ENCODE measurements at places on chromosomes 7 and 10.
A peak's percentile ranks its signal among the peaks of the same experiment; 100 is the strongest.

DNA sequence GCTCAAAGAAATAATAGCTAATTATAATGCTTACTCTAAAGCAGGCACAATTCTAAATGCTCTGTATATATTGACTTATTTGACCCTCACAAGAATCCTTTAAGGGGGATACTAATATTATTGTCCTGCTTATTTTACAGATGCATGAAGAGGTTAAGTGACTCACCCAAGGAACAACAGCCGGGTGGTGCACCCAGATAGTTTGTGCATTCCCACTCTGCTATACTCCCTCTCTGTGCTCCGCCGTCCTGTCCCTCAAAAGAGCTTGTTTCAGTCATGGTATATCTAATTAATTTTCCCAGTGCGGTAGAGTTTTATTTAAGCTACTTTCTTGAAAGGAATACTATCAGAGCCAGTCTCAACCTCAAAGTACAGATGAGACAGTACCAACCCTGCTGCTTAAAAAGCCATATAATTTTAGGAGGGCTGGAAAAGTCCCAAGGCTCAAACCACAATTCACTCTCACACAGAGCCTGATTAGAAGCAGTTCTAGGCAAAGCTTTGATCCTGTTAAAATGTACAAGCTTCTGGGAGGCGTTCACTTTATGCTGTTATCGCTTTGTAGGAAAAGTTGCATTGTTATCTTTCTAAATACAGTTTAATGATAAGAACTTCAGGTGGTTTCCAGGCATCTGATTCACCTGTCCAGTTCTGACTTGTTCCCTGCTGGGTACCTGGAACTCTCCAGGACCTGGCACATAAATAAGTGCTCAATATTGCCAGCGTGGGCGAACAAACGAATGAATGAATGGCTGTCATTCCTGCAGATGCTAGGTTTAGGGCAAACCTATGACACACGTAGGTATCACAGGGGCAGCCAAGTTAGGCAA lies 261.5 kb upstream of the KLF14 start:
- no peak for DNase-seq

DNA sequence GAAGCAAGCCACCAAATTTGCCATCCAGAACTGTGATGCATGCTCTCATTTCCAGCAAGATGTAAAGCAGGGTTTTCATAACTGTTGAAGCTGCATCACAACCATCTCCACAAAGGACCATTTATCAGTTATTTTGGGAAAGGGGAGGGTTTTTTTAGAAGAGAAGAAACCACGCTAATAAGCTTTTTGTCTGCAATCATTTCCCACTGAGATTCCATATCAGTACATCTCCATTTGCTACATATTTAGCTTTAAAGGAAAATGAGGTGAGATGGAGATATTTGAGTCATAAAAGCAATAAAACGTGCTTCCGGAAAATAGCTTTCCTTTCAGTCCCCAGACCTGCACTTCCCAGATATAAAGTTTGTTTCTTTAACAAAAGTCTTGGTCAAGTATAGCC lies 258.2 kb downstream of the FRMD4A start:
- peak; percentile 53 for DNase-seq

DNA sequence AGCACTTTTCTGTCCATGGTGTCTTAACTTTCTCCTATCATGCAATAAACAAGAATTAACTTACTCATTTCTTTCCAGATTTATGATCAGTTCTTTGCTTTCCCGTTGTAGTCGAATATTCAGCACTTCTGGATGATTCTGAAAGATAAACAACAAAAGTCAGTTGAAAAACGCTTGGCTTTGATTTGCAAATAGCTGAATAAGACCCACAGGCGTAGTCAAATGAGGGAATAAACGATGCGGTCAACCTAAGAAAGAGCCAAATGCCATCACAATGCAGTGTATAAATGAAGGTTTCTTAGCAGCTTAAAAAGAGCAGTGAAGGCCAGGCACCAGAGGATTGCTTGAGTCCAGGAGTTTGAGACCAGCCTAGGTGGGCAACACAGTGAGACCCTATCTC lies 109.4 kb downstream of the ADAM12 start:
- no peak for DNase-seq

- no peak for DNase-seq
Measured at GRCh38 chr10:120609006-120609405, 152.0 kb downstream of the PLPP4 start.

DNA sequence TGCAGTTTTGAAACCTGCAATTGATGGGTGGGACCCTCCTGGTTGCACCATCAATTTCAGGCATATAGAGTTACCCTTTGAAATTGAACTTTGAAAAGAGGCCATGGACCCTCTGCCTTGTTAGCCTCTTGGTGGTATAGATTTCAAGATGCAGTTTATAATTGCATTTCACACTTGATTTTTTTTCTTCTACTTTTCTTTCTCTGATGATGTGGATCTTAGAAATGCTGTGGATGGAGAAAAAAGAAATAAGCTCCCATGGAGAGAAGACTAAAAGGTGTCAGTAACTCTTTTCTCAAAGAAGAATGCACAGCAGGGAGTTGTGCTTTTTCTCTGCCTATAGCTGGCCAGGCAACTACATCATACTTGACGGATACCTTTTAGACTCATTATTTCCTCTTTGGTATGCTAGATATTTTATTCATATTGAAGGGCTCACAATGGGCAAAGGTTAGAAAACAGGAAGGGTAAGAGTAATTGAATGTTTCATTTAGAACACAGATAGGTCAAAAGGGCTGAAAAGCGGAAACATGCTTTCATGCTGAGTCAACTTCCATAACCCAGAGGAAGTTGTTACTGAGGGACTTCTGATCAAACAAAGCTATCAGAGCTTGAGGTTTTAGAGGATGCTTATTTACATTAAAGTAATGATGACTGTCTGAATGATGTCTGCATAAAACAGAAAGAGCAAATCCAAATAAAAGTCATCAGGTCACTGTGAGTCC lies 773.2 kb upstream of the LRRN3 start:
- DNase-seq = peak; percentile 9

DNA sequence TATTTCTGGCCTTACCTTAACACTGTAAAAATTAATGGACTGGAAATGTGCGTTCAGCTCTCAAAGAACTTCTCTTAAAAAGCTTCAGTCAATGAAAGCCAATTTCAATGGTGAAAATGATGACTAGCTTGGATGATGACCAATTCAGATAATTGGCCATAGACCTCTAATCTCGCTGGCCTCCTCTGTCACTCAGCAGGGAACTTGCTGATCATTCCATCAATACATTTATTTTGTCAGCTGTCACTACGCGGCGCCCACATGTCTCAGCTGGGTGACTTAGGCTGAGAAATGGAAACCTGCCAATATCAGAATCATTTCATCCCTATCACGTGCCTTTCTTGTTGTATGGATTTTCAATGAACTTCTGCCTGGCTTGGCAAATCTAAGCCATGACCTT lies 673.0 kb upstream of the AUTS2 start:
- peak; percentile 37 for DNase-seq

DNA sequence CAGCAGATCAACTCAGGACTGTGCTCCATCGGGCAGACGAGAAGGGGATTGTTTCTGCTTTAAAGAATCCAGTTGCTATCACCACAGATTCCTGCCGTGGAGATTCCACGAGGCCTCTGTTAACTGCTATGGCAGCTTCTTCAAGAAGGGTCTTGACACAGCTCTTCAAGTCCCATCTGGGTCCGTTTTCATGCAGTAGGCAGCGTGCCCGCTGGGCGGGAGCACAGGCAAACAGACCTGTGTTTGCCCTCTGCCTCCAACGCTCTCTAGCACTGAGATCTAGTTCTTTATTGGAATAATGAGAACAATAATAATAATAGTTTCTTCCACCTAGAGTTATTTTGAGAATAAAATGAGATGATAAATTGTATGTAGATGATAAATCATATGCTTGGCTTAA lies 127.2 kb upstream of the SP8 start:
- DNase-seq = no peak

- peak; percentile 91 for DNase-seq
Measured at GRCh38 chr7:2876031-2876731, 32.1 kb upstream of the GNA12 start.

DNA sequence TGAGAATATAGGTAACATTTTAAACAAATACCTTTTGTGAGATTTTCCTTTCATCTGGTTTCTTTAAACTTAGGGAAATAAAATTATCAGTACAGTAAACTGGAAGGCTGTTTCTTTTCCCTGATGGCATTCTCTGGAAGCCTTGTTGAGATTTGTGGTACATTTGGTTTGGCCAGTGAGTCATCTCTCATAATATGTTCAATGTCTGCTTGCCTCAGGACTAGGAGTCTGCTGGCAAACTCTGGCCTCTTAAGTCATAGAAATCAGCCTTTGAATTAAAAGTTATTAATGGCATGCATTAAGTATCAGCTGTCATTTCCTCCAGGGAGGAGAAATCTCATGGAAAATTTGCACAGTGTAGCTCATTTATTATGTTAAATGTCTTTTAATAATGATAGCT lies 316.6 kb upstream of the KIAA1217 start:
- peak; percentile 33 for DNase-seq

DNA sequence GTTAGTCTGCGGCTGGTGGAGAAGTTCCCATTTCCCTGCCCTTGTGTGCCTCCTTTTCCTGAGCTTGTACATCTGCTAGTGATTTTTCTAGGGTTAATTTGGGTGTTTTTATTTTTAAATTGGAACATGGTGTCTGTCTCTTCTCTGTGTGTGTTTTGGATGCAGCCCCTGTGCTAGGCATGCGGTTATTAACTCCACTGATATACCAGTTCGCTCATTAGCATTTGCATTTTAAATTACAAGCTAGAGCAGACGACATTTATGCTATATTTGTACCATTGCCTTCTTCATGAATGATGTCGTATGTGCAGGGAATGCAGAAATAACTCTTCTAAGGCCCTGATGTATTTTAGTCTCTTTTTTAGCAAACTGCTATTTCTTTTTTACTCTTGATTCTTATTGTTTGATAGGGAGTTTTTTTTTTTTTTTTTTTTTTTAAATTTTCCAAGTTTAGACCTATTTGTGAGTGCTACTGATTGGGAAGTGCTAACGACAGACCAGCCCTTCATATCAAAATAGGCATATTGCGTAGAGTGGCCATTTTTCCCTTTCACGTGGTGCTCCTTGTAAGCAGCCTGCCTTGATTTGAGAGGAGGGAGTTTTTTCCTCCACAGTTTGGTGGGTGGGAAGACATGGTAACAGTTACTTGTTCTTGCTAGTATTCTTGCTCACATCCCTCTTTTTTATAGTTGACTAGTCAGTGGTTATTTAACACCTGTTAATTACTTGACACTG lies 89.6 kb downstream of the LRRC4 start:
- DNase-seq = no peak

GRCh38 chr7:120926943-120927346 lies 23.6 kb upstream of the ING3 start:
- no peak for DNase-seq

DNA sequence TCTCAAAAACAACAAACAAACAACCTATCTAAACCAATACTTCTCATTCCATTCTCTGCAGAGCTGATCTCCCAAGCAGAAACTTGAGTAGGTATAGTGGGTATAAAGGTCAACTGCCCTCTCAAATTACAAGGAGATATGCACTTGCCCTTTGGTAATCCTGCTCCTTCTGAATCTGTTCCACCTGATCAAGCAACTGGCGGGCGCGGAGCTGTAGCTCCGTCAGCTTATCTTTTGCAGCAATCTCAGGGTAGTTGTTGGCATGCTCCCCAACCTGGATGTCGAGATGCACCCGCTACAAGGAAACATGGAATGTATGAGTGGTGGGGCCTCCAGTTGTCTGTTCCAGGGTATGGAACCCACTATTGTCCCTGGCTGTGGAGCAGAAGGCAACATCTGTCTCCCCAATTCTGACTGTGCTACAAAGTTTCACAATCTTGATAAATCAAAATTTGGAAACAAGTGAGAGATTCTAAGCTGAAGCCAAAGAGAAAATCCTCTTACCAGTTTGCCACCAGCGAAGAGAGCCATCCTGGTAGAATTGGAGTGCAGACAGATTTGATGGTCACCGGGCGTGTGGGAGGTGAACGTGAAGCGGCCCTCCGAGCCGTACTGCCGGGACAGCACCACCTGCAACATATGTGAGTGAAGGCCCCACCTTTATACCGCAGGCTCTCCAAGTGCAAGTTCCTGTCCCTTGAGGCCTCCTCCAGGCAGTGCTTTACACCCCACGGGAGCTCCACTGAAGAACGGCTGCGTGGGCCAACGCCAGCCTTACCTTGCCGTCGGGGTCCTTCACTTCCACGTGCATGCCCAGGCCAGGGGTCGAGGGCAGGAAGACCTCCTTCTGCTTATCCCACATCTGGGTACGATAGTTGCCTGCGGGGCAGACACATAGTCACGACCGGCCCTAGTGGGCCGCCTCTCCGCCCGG lies 819 bp downstream of the TMED4 start:
- DNase-seq = no peak

DNA sequence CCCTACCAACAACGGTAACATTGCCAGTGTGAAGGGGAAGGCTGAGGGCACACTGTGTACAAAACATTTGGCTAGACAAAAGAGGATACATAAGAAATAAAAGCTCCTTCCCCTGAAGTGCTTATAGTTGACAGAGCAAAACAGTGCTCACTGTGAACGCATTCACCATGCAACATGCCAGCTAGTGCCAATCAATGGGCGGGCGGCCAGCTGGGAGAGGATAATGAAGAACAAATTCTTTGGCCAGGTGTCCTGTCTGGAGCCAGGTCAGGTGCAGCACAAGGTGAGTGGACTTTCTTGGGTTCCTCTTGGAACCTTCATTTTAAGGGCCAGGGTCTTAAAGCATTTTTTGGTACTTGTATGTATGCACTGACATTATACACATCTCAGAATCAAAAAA lies 106.1 kb downstream of the ICA1 start:
- no peak for DNase-seq

- peak; percentile 91 for DNase-seq
Measured at GRCh38 chr10:46525177-46525823, 31.2 kb downstream of the GPRIN2 start.

GRCh38 chr7:108027239-108027638 lies 24.3 kb upstream of the LAMB1 start:
- DNase-seq = no peak

DNA sequence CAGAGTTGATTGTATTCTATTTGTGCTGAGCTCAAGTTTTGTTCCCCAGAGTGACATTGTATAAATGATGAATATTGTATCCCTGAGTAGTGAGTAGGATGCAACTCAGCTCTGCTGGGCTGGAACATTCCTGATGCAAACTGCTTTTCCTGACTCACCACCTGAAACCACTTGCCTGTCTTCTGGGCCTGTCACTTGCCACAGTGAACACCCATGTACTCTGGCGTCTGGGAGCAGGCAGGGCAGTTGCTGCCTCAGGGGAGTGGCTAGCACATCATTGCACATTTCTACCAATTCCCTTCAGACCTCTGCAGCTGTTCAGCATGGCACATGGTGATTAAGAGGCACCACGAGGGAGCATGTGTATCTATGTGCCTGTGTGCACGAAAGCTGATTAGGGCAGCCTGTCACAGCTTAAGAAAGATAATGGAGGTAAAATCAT lies 157.3 kb downstream of the SND1 start:
- DNase-seq = peak; percentile 73

DNA sequence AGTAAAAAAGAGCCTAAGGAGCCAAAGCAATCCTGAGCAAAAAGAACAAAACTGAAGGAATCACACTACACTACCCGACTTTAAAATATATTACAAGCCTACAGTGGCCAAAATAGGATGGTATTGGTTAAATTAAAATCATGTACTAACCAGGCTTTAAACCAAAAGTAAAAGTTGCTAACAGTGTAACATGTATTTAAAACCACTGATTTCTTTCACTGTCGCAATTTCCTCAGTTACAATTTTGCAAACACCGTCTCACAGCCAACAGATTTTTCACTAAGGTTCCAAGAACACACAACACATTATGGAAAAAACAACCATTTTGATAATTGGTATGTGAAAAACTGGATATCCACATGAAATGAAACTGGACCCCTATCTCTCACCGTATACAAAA lies 74.0 kb downstream of the JMJD1C start:
- DNase-seq = no peak

GRCh38 chr7:126213876-126214275 lies 1038.9 kb downstream of the GRM8 start:
- peak; percentile 31 for DNase-seq

GRCh38 chr10:96687317-96688012 lies 32.8 kb downstream of the PIK3AP1 start:
- no peak for DNase-seq

All from fibroblast of skin of right biceps (primary cell).